Smooth muscle cell of the brain vasculature (primary cell): ENCODE measurements at places on chromosomes 16 and 17.

- DNase-seq: no peak
Observed at GRCh38 chr16:51825779-51826178, 674.7 kb upstream of the SALL1 start.

DNA sequence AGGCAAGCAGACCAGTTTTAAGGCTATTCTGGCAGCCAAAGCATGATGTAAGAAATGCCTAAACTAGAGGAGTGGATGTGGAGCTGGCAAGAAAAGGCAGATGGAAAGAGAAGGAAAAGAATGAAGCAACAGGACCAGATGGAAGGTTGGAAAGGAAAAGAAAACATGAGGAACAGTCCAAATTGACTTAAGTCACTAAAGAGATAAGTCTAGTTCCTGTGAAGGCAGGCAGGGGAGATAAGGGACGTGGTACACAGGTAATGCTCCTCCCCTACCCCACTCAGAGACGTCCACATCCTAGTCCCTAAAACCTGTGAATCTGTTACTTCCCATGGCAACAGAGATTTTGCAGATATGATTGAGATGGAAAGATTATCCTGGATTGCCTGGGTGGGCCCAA lies 43.5 kb downstream of the TEX2 start:
- DNase-seq: no peak

- DNase-seq: no peak
Observed at GRCh38 chr17:16428098-16428882, 12.9 kb downstream of the TRPV2 start.

- no peak for DNase-seq
Observed at GRCh38 chr17:49401971-49402611, 12.6 kb downstream of the PHB1 start.

DNA sequence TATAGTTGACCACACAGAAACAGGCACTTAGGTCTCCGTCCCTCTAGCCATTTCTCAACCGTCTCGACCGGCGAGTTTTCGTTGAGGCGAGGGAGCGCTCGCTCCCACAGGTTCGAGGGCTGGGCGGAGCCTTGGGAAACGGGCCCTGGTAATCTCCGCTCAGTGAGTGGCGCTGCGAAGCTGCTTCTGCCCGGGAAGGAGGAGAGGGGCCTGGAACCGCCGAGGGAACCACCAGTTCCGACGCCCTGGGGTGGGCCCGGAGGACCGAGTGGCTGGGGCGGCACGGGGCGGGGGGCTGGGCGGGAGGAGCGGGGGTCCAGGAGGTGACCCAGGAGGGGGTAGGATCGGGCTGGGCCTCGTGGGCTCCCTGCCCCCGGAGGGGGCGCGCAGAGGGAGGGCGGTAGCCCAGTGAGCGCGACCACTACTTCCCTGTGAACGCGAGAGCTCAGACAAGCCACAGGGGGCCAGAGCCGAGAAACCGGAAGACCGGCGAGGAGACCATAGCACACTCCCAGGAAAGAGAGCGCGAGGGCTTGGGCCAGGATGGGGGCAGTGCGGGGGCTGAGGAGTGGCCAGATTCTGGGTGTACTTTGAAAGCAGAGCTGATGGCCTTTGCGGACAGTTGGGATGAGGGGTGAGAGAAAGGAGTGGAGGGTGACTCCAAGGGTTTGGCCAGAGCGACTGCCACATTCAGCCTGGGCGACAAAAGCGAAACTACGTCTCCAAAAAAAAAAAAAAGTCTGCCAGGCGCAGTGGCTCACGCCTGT lies 29.9 kb upstream of the ARL4D start:
- DNase-seq: peak; percentile 52

- no peak for DNase-seq
Observed at GRCh38 chr17:20706751-20707373, 127.3 kb downstream of the CDRT15L2 start.

DNA sequence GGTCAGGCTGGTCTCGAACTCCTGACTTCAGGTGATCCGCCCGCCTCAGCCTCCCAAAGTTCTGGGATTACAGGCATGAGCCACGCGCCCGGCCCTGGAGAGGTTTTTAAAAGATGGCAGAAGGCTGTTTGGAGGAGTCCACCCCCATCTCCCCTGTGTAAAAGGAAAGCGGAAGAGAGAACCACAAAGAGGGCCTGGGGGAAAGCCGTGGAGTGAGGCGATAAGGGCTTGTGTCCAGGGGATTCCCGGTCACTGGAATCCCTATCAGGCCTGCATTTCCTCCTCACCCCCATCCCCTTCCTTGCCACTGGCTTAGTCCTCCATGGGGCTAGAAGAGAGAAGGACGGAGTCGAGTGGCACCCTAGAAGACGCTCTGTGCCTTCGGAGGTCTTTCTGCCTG lies at the start of gene GP1BA:
GP1BA (plus strand) TSS at position 315 of the 400 bp plus-strand sequence. CDS start 328 bp downstream, outside the sequence.
- no peak for DNase-seq

DNA sequence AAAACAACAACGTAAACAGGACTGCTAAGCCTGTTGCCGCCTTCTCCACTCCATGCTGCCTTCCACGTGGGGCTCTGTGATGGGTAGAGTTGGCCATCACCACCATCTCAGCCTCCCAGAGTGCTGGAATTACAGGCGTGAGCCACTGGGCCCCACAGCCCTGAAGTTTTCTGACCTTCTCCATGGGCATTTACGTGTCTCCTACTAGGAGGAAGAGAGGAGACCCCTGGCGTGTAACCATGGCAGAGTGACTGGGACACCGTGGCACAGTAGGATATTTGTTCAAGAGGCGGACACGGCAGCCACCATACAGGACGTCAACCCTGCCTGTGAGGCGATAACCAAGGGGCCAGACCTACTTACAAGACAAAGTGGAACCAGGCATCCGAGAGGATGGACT lies 31.1 kb downstream of the TRPV3 start:
- DNase-seq: no peak

DNA sequence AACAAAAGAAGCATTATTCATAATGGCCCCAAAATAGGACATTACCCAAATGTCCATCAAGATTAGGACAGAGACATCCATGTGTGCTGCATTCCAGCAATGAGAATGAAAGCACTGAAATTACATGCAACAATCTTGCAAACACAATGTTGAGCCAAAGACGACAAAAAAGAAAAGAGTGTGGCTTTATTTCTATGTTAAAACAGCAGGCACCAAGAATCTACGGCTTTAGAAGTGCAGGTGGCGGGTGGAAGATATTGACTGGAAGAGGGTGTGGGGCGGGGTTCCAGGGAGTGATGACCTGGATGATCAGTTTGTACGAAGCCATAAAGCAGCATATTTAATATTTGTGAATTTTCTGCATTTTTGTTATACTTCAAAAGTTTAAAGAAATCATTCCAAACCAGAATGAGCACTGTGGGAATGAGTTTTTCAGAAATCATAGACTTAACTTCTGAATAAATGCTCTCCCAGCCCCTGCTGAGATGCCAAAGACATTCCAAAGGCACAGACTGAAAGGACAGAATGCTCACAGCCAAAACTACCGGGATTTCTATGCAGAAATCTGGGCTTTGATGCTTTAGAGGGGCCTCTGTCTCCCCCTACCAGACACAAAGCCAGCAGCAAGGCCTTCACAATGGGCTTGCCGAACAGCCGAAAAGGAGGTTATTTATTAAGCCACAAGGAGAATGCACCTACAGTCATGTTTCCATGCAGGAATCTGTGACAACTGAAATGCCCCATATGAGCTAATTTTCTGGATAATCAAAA lies 361.6 kb downstream of the GRIN2A start:
- DNase-seq: no peak

DNA sequence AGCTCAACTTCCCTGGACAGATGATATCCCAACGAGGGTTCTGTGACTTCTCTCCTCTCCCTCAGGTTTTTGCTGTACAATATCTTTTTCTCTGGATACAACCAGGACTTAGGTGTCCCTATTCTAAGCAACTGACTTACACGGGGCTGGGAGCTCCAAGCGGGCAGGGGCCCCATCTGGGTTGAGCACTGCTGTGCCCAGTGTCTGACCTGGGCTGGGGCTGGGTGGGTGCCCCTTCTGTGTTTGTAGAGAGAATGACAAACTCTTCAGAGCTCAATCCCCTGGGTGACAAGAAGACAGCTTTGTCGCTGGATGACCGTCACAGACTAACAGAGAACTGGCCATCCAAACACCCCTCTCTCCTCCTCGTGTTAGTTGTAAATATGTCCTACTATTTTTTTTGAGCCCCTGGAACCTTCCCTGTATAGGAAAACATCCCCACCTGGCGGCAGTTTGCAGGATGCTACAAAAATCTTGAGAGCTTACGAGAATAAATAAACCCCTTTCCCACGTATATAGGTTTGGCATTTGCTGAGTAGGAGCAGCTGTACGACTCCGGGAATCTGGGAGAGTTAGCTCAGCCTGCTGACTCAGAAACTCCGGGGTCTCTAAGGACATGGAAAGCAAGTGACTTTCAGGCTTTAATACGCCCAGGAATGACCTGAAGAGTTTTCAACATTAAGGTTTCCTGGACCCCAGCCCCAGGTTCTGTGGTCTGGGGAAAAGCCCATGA lies 23.7 kb upstream of the RCVRN start:
- DNase-seq: peak; percentile 70

- DNase-seq: no peak
Observed at GRCh38 chr16:26963109-26963508, 103.6 kb upstream of the C16orf82 start.

- DNase-seq: no peak
Observed at GRCh38 chr16:77736879-77737278, 14.6 kb downstream of the NUDT7 start.

- no peak for DNase-seq
Observed at GRCh38 chr17:72863526-72864211, 228.8 kb downstream of the SLC39A11 start.

- DNase-seq: no peak
Observed at GRCh38 chr16:2194852-2195321, 1.5 kb downstream of the CASKIN1 start.

GRCh38 chr16:56242740-56243139 lies 51.5 kb downstream of the GNAO1 start:
- no peak for DNase-seq

GRCh38 chr17:40194821-40195220 lies 17.6 kb downstream of the RAPGEFL1 start:
- DNase-seq: no peak

GRCh38 chr17:40095944-40096791 lies 4.2 kb downstream of the NR1D1 start:
- no peak for DNase-seq

DNA sequence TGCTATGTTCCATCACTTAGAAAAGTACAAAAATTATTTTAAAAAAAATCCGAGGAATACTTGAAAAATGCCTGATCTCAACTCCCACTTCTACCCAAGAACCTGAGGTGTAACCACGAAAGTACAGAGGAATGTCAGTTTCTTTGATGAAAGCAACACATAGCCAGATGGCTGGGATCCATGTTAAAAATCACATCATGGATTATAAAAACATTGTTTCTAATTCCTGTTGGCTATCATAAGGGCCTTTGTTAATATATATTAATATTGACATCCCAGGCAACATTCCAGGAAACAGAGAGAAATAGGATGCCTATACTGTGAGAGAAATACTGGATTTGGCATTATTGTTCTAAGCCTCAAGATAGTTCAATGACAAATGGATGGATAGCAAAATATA lies 115.3 kb downstream of the SKAP1 start:
- no peak for DNase-seq

- DNase-seq: no peak
Observed at GRCh38 chr17:1931844-1932579, 93.1 kb downstream of the RTN4RL1 start.

DNA sequence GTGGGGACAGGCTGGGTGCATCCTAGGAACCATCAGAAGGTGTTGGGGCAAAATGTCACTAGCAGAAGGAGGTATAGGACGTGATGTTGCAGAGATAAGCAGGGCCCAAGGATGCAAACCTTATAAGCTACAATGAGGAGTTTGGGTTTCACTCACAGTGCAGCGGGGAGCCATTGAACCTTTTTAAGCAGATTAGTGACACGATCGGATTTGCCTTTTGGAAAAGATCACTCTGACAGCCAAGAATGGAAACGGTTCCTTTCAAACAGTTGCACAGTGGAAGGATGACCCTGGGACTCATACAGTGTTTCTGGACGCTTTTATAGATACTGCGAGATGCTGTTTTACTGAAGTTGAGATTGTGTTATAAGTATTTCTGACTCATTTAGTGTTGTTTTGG lies 131.8 kb upstream of the CACNG3 start:
- no peak for DNase-seq

GRCh38 chr16:78715106-78715505 lies 615.7 kb downstream of the WWOX start:
- no peak for DNase-seq

- no peak for DNase-seq
Observed at GRCh38 chr16:22257440-22257839, 39.8 kb upstream of the POLR3E start.

GRCh38 chr17:9872852-9873251 lies 32.2 kb downstream of the RCVRN start:
- DNase-seq: no peak

DNA sequence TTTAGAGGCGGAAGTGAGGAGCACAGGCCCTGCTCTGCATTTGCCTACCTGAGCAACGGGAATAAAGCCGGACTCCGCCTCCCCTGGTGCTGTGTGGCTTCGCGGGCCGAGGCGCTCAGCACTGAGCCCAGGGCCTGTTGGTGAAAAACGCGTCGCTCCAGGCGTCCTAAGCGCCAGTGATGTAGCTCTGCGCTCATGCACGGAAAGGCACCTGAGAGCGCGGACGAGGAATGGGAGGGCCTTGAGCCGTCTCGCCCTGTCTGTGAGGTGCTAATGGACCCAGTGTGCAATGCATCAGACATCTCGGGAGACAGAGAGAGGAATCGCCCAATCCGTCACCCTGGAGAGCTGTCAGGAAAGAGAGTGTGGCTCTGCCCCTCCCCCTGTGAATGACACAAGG lies 17.2 kb upstream of the ATP2A3 start:
- no peak for DNase-seq

- DNase-seq: no peak
Observed at GRCh38 chr17:15268461-15268860, 3.3 kb upstream of the PMP22 start.

GRCh38 chr17:60315650-60316049 lies 76.3 kb downstream of the USP32 start:
- no peak for DNase-seq

DNA sequence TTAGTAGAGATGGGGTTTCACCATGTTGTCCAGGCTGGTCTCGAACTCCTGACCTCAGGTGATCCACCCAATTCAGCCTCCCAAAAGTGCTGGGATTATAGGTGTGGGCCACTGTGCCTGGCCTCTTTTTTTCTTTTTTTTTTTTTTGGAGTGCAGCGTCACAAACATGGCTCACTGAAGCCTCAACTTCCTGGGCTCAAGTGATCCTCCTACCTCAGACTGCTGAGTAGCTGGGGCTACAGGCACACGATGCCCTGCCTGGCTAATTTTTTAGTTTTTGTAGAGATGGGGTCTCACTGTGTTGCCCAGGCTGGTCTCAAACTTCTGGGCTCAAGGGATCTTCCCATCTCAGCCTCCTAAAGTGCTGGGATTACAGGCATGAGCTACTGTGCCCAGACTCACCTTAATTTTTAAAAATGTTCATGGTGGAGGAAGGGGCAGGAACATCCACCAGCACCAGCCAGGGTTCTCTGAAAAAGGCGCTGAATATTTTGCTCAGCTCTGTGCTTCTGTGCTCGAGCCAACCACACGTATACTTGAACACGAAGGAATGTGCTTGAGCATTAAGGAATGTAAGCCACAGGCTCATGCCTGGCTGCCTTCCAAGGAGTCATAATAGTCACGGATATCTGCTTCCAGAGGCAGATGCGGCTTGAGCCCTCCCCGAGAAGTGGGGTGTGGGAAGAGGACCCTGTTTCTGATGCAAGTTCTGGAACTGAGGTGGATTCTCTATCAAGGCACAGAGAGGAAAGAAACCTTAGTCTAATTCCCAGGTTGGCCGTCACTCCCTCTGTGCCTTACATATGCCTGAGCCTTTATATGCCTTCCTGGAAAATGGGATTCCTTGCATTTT lies 65.5 kb upstream of the CREBBP start:
- peak; percentile 81 for DNase-seq
